ENCODE measurements at places on chromosomes 4 and X.

DNA sequence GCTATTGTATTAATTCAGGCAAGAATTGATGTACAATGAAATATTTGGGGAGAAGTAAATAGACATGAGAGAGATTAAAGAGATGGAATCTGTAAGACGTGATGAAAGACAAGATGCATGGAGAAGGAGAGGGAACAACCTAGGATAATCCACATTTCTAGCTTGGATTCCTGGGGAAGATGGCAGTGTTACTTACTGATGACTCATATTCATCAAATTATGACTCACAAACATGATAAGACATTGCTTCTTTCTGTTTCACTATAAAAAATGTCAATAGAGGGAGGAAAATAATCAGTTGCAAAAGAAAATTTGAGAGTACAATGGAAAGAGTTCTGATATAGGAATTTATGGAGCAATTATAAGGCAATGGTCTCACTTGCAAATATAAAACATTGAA lies 104.1 kb upstream of the BMP3 start:
- DNase-seq = no peak

- no peak for DNase-seq
Measured at GRCh38 chrX:135463937-135464336, 42.2 kb downstream of the SMIM10L2A start.

GRCh38 chr4:24984602-24985532 lies 45.9 kb downstream of the LGI2 start:
- no peak for DNase-seq

- no peak for DNase-seq
Measured at GRCh38 chr4:140743194-140743931, 12.8 kb downstream of the TBC1D9 start.

Data from RWPE2 (cell line).